ENCODE measurements at places on chromosomes 6 and 20. TPM values are rescaled to one million over a fixed set of nuclear protein-coding genes. Genes with fewer than 3 reads are reported as not detected.

DNA sequence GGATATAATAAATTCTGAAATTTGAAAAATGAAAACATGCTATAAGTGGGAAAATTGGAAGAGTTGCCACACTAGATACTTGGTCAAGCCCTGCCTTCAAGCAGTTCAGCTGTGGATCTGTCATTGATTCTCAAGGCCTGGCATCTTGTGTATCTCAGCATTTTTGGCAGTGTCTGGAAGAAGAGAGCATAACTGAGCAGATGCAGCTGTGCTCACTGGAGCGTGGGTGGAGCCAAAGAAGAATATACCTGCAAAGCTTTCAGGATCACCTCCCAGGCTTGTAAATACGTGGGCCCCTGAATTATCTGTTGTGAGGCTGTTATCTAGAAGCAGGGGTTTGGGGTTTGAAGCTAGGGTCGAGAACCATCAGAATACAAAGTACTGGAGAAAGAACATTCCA lies 31.3 kb upstream of the CHD6 start:
- no peak overlapping the region for H3K4me3 ChIP-seq
- H3K27ac ChIP-seq, result no peak overlapping the region
- no peaks in the 10 kb centered on the region for H3K36me3 ChIP-seq

GRCh38 chr6:568954-569523 lies 87.9 kb downstream of the HUS1B start:
- H3K4me1 ChIP-seq, result peaks cover 5% of the 10 kb centered on the region
- H3K27ac ChIP-seq, result no peak overlapping the region
- no peaks in the 10 kb centered on the region for H3K27me3 ChIP-seq
- H3K4me3 ChIP-seq, result no peak overlapping the region
- DNase-seq, result no peak
- peaks cover 67% of the 10 kb centered on the region for H3K36me3 ChIP-seq

DNA sequence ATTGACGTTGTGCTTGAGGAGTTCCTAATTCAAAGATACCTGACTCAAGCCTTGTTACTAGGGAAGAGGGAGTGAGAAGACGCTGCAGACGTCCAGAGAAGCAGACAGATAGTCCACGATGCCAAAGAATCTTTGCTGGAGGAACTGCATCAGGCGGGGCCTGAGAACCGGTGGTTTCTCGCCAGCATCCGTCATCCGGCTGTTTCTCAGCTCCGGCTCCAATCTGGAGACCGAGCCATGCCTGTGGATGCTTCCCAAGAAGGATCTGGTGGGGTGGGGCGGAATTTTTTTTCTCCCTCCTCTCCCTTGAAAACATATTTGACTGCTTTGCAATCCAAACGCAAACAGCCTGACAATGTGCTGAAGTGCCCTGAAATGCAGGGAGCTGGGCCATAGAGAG lies 125.8 kb upstream of the SRSF6 start:
- DNase-seq, result no peak
- peaks cover 3% of the 10 kb centered on the region for H3K27me3 ChIP-seq
- H3K4me1 ChIP-seq, result no peaks in the 10 kb centered on the region
- no peak overlapping the region for H3K27ac ChIP-seq
- no peaks in the 10 kb centered on the region for H3K36me3 ChIP-seq

- no peaks in the 10 kb centered on the region for H3K27me3 ChIP-seq
- no peak for DNase-seq
- H3K4me3 ChIP-seq, result no peak overlapping the region
- peaks cover 11% of the 10 kb centered on the region for H3K36me3 ChIP-seq
These were observed 139.4 kb downstream of the CARMIL1 start for GRCh38 chr6:25418454-25419052.

DNA sequence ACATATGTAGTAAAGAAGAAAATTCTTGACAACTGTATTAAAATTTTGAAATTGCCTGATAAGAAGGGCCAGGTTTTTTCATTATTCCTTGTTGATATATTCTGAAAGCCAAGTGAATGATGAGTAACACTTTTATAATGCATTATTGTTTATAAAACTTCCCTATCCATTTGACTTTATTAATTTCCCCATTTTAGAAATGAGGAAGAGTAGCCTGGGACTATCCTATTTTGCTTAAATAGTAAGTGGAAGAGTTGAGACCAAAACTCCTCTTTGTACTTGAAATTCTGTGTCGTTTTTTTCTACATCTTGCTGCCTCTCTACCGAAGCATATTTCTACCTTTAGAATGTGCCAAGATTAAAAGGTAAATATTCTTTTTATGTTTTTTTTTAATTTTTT lies 39.7 kb downstream of the TRMT11 start:
- H3K27me3 ChIP-seq, result no peaks in the 10 kb centered on the region
- H3K36me3 ChIP-seq, result peaks cover 84% of the 10 kb centered on the region
- no peak overlapping the region for H3K27ac ChIP-seq
- no peak for DNase-seq

GRCh38 chr6:19655744-19656143 lies 181.4 kb upstream of the ID4 start:
- DNase-seq, result no peak
- no peaks in the 10 kb centered on the region for H3K36me3 ChIP-seq
- no peak overlapping the region for H3K4me3 ChIP-seq
- H3K27ac ChIP-seq, result no peak overlapping the region

- peaks cover 10% of the 10 kb centered on the region for H3K4me1 ChIP-seq
- DNase-seq, result peak; percentile 72
- H3K36me3 ChIP-seq, result peaks cover 16% of the 10 kb centered on the region
- H3K27me3 ChIP-seq, result no peaks in the 10 kb centered on the region
These were observed 679 bp upstream of the PPDPF start for GRCh38 chr20:63519668-63520503.

GRCh38 chr20:43571771-43572170 lies 12.9 kb downstream of the SGK2 start:
- no peaks in the 10 kb centered on the region for H3K4me1 ChIP-seq
- H3K27me3 ChIP-seq, result no peaks in the 10 kb centered on the region
- DNase-seq, result no peak
- H3K4me3 ChIP-seq, result no peak overlapping the region

DNA sequence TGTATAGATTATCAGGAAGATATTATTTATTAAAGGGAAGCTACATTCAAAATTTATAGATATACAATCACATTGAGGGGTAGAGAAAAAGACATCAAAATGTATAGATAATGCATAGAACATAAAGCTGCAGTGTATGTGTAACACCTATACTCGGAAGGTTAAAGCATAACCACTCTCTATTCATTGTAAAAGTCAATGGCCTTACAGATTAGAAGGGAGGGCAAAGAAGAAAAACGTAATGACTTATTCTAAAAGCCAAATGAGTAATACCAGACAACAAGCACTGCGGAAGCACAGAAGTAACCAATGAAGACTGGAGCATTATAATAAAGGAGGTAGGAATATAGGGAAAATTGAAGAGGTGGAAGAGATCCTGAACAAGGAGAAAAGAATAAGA lies 11.3 kb downstream of the HBS1L start:
- H3K36me3 ChIP-seq, result no peaks in the 10 kb centered on the region
- H3K27me3 ChIP-seq, result no peaks in the 10 kb centered on the region
- H3K4me3 ChIP-seq, result peak overlapping the region; percentile 2
- H3K27ac ChIP-seq, result peak overlapping the region; percentile 48
- DNase-seq, result no peak

DNA sequence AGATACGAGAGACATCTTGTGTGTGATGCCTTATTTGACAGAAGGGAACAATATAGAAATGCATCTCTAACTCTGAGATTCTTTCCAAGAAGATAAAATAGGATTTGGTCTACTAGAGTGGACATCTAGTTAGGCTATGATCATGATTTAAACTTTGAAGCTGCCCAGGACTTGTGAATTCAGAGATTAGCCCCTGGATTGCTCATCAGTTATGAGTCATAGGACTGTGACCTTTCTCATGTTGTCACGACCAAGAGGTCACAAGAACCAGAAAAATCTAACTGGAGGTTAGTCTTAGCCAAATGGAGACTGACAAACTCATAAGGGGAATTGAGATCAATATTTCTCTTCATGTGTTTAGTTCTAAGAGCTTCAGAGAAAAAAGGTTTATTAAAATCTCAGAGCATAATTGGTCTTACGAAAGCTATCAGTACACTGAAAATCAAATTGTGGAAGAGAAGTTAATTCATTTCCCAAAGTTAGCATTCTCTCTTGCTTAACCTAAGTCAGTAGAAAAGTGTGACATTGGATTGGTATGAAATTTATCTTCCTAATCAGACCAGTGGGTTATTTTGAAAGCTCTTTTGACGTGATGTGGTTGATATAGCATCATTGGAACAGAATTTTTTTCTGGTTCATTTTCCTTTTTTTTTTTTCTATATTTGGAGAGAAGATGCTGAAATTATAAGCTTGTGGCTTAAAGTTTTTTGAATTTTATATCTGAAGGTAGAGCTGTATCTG lies 245.7 kb downstream of the RNF144B start:
- no peak overlapping the region for H3K4me3 ChIP-seq
- H3K27me3 ChIP-seq, result peaks cover 5% of the 10 kb centered on the region
- no peaks in the 10 kb centered on the region for H3K4me1 ChIP-seq
- H3K27ac ChIP-seq, result no peak overlapping the region
- DNase-seq, result no peak

GRCh38 chr20:16240355-16240754 lies 332.9 kb downstream of the KIF16B start:
- peaks cover 4% of the 10 kb centered on the region for H3K36me3 ChIP-seq
- no peak for DNase-seq
- H3K4me1 ChIP-seq, result peaks cover 3% of the 10 kb centered on the region
- peaks cover 9% of the 10 kb centered on the region for H3K27me3 ChIP-seq
- H3K4me3 ChIP-seq, result no peak overlapping the region

DNA sequence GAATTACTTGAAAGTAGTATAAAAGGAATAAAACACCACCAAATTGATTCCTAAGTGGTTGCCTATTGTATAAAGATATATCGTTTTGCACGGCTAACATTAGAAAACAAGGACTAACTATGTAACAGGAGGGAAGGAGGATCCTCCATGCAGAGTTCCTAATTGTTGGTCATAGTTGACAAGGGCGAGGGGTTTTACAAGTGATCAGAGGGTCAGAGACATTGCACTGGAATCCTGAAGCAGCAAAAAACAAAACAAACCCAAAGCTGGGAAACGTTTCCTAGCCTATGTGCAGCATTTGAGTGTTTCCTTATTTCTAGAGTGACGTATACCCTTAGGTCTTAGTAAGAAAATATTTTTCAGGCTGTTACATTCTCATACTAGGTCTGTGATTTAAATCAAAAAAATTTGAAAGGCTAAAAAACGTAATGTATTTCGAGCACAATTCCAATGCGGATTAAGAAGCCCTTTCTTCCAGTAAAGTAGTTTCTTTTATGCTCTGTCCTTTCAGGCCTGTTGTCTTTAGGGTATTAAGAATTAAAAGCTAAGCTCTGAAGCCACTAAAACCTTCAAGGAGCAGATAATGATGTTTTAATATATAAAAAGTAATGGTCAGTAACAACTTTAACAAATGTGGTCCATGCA lies 373.8 kb upstream of the MMS22L start:
- no peak overlapping the region for H3K4me3 ChIP-seq
- DNase-seq, result no peak
- no peaks in the 10 kb centered on the region for H3K4me1 ChIP-seq
- H3K36me3 ChIP-seq, result no peaks in the 10 kb centered on the region
- no peak overlapping the region for H3K27ac ChIP-seq

DNA sequence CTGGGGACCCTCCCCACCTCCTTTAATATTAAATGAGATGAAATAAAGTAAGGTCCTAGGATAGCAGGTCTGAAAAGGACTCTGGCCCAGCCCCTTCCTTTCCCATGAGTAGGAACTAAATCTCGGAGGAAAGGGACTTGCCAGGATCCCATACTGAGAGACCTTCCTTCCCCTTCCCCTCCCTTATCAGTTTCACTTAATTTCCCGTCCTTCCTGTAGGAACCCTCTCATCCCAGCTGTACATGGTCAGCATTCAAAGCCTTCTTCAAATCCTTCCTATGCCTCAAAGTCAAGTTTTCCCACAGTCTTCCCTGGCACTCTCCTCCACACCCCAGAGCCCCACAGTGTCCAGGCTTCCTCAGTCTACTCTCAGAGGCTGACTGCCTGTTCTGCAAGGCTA lies 71.3 kb upstream of the MYL9 start:
- no peaks in the 10 kb centered on the region for H3K36me3 ChIP-seq
- H3K27me3 ChIP-seq, result no peaks in the 10 kb centered on the region
- no peak overlapping the region for H3K27ac ChIP-seq
- peaks cover 92% of the 10 kb centered on the region for H3K4me1 ChIP-seq
- H3K4me3 ChIP-seq, result no peak overlapping the region

GRCh38 chr6:2940010-2940850 lies 31.1 kb downstream of the SERPINB6 start:
- H3K4me3 ChIP-seq, result peak overlapping the region; percentile 81
- peak overlapping the region; percentile 84 for H3K27ac ChIP-seq
- H3K36me3 ChIP-seq, result peaks cover 15% of the 10 kb centered on the region
- DNase-seq, result peak; percentile 70
- H3K4me1 ChIP-seq, result peaks cover 82% of the 10 kb centered on the region
- no peaks in the 10 kb centered on the region for H3K27me3 ChIP-seq

DNA sequence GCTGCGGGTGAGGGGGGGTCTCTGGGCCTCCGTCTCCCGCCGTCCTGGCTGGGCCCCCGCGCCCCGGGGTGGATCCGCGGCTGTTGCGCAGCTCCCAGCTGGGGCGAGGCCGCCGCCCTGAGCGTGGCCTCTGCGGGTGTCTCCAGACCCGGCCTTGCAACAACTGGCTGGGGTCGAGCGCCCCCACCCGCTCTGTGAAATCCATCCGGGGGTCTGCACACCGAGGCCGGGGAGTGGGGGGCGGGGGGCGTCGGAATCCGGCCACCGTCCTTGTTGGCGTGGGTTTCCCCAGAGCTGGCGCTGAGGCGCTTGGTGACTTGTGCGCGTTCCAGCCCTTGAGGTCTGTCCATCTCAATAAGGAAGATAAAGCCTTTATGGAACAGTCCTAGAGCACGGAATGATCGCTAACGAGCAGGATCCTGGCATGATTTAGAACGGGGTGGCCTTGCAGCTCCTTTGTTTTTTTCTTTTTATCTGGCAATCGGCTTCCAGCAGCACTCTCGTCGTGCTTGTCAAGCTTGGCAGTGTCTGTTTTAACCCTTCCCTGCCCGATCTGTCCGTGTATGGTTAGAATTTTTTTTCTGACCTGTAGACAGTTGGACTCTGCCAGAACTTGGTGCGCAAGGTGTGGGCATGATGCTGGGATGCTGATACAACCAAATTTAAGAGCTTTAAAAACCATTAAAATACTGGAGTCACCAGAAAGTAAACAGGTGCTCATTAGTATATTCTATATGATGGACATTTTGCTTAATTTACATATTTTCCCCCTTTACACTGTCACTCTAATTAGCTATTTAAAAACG lies 675 bp downstream of the DSTN start:
- H3K27ac ChIP-seq, result peak overlapping the region; percentile 95
- H3K27me3 ChIP-seq, result peaks cover 6% of the 10 kb centered on the region
- H3K4me1 ChIP-seq, result peaks cover 37% of the 10 kb centered on the region
- H3K36me3 ChIP-seq, result no peaks in the 10 kb centered on the region

CDSN gene
- total RNA-seq, result not detected

TGM6 gene
- total RNA-seq, result not detected

CCN2 gene
- 0.41 TPM for total RNA-seq

FOXA2 gene
- total RNA-seq, result not detected

CLIC5 gene
- 2.3 TPM for total RNA-seq

SLC22A1 gene
- 1.5 TPM for total RNA-seq

SERINC3 gene
- 94.6 TPM for total RNA-seq

TREML4 gene
- not detected for total RNA-seq

HLA-DQB1 gene
- 13.6 TPM for total RNA-seq

CARMIL1 gene
- total RNA-seq, result 13.3 TPM
